ENCODE measurements at places on chromosomes 16 and 17.

- H3K27ac ChIP-seq = no peak overlapping the region
- H3K4me3 ChIP-seq = no peak overlapping the region
- no peaks in the 10 kb centered on the region for H3K36me3 ChIP-seq
- no peak for DNase-seq
- peaks cover 9% of the 10 kb centered on the region for H3K4me1 ChIP-seq
Observed at GRCh38 chr17:78925662-78926555, 722 bp upstream of the TIMP2 start.

GRCh38 chr17:38465391-38466345 lies 37.4 kb downstream of the ARHGAP23 start:
- no peak overlapping the region for H3K27ac ChIP-seq
- no peaks in the 10 kb centered on the region for H3K27me3 ChIP-seq
- no peak overlapping the region for H3K4me3 ChIP-seq
- no peaks in the 10 kb centered on the region for H3K36me3 ChIP-seq

DNA sequence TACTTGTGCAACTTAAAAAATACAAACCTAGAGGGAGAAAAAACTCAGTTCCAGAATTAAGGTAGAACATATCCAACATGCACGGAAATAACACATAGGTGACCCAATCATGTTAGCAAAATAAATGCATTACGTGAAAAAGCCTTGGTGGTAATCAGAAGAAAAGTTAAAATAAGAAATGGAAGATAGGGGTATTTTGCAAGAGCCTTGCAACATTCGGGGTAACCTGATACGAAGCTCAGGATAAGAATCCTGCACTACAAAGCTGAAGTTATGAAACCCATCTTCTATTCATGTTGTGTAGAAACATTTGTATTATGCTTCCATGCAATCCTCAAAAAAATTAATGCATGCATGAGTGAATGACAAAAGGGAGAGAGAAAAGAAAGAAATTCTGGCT lies 33.1 kb downstream of the CHCT1 start:
- H3K4me3 ChIP-seq = no peak overlapping the region
- no peak for DNase-seq
- H3K36me3 ChIP-seq = peaks cover 8% of the 10 kb centered on the region
- no peaks in the 10 kb centered on the region for H3K27me3 ChIP-seq

DNA sequence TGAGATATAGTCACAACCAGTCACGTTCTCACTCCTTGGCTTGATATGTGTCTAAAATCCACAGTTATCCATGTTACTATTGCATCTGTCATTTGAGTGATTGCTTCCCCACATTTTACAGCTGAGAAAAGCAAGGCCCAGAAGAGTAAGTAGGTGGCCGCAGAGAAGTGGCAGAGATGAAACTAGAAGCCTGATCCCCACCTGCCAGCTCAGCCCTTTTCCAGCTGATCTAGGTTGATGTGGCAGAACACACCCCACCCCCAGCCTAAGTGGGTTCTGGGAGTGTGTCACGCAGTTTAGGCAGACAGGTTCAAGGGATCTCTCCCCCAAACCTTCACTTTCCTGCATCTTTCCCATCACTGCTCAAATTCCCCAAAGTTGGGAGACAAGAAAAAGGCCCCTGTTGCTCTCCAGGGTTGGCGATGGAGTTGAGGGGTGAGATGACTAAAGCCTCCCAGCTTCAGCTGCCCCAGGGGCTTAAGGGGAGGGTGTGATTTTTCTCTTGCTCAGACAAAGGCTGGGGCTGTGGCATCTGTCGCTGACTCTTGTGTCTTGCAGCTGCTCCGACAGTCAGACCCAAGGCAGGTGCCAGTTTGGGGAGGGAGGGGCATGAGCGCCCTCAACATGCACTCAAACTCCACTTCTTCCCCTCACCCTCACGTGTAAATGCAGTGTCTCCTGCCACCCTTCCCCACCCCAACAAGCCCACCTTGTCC lies 48.9 kb upstream of the LHX1 start:
- no peak for DNase-seq
- no peak overlapping the region for H3K4me3 ChIP-seq
- no peak overlapping the region for H3K27ac ChIP-seq
- H3K4me1 ChIP-seq = no peaks in the 10 kb centered on the region
- H3K27me3 ChIP-seq = peaks cover 19% of the 10 kb centered on the region

DNA sequence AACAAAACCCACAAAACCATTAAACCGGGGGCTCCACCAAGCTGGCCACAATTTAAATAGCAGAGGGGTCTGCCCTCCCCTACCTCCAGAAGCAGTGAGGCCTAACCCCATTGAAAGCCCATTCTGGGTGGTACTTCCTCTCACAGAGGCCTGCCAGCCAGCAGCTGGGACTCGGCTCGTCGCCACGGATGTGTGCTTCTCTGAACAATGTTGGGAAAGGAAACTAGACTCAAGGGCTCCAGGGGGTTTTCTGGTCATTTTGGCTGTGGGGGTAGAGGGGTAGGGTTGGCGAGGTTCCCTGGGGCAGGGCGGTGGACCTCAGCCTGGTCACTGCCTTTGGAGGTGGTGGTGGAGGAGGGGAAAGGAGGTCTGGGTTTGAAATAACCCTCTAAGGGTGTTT lies 4.7 kb upstream of the PLCG2 start:
- H3K27me3 ChIP-seq = no peaks in the 10 kb centered on the region
- no peak overlapping the region for H3K27ac ChIP-seq
- no peak for DNase-seq
- H3K4me3 ChIP-seq = no peak overlapping the region

DNA sequence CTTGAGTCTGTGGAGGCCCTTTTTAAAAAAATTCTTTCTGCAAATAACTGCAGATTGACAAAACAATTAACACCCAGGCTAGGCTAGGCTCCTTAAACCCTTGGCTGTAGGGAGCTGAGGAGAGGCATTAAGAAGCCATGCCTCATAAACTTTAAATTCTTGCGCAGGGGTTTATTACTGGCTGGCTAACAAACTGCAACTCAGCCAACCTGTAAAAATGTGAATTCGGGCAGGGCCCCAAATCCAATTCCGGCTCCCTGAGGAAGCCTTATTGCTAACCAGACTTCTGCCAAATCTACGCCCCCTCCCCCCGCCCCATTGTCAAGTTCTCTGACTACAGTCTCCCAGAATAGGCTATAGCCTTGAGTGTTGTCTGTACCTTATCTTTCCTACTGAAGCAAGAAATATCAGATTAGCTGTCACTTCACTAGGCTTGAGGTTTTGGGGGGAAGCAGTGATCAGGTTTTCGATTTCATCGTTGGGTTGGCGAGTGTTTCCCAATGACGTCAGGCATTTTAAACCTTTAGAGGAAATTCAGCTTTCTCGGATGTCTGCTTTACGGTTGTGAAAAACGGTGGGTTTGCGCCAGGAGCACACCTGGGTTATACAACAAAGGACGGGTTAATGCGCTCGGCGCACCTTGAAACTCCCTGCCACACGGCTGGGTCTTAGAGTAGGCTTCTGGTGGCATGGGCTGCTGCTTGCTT lies 2.0 kb downstream of the CDH3 start:
- peaks cover 5% of the 10 kb centered on the region for H3K4me1 ChIP-seq
- no peaks in the 10 kb centered on the region for H3K36me3 ChIP-seq
- no peak overlapping the region for H3K4me3 ChIP-seq
- H3K27me3 ChIP-seq = peaks cover 23% of the 10 kb centered on the region
- H3K27ac ChIP-seq = no peak overlapping the region
- DNase-seq = no peak

GRCh38 chr16:59909262-59909661 lies 1175.1 kb upstream of the GOT2 start:
- H3K36me3 ChIP-seq = peaks cover 6% of the 10 kb centered on the region
- H3K27ac ChIP-seq = no peak overlapping the region
- no peaks in the 10 kb centered on the region for H3K4me1 ChIP-seq
- DNase-seq = no peak
- H3K4me3 ChIP-seq = no peak overlapping the region
- H3K27me3 ChIP-seq = no peaks in the 10 kb centered on the region

DNA sequence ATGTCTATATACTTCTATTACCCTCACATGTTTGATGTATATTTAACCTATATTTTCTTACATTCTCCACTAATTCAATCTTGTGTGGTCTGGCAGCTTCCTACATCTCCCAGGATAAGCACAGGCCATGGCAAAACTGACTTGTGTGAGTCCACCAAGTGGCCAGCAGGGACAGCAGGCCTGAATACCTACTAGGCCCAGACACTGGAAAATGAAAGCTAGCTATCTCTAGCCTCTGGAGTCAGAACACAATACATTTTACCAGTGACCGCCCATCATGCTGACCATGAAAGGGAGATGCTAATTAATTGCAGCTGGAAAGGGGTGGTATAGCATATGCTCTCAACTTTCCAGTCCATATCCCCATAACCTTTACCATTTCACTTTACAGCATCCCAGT lies 132.3 kb downstream of the PCTP start:
- no peak for DNase-seq
- no peaks in the 10 kb centered on the region for H3K36me3 ChIP-seq
- H3K4me1 ChIP-seq = no peaks in the 10 kb centered on the region
- no peak overlapping the region for H3K4me3 ChIP-seq
- no peak overlapping the region for H3K27ac ChIP-seq

GRCh38 chr16:82936941-82937551 lies 310.3 kb downstream of the CDH13 start:
- H3K36me3 ChIP-seq = peaks cover 26% of the 10 kb centered on the region
- H3K4me3 ChIP-seq = peak overlapping the region; percentile 28
- DNase-seq = no peak
- H3K4me1 ChIP-seq = peaks cover 35% of the 10 kb centered on the region
- H3K27me3 ChIP-seq = no peaks in the 10 kb centered on the region

- H3K4me1 ChIP-seq = no peaks in the 10 kb centered on the region
- no peaks in the 10 kb centered on the region for H3K36me3 ChIP-seq
- no peaks in the 10 kb centered on the region for H3K27me3 ChIP-seq
- H3K4me3 ChIP-seq = no peak overlapping the region
Observed at GRCh38 chr17:71905376-71906031, 215.3 kb upstream of the SOX9 start.

GRCh38 chr16:10992112-10992511 lies 47.7 kb downstream of the CLEC16A start:
- H3K36me3 ChIP-seq = peaks cover 18% of the 10 kb centered on the region
- peak overlapping the region; percentile 79 for H3K4me3 ChIP-seq
- H3K27ac ChIP-seq = peak overlapping the region; percentile 89
- H3K4me1 ChIP-seq = peaks cover 80% of the 10 kb centered on the region
- H3K27me3 ChIP-seq = no peaks in the 10 kb centered on the region

GRCh38 chr17:50476545-50477315 lies 1.9 kb upstream of the RSAD1 start:
- H3K27me3 ChIP-seq = peaks cover 3% of the 10 kb centered on the region
- H3K4me1 ChIP-seq = peaks cover 19% of the 10 kb centered on the region
- DNase-seq = peak; percentile 16
- no peak overlapping the region for H3K4me3 ChIP-seq
- H3K36me3 ChIP-seq = no peaks in the 10 kb centered on the region
- no peak overlapping the region for H3K27ac ChIP-seq

DNA sequence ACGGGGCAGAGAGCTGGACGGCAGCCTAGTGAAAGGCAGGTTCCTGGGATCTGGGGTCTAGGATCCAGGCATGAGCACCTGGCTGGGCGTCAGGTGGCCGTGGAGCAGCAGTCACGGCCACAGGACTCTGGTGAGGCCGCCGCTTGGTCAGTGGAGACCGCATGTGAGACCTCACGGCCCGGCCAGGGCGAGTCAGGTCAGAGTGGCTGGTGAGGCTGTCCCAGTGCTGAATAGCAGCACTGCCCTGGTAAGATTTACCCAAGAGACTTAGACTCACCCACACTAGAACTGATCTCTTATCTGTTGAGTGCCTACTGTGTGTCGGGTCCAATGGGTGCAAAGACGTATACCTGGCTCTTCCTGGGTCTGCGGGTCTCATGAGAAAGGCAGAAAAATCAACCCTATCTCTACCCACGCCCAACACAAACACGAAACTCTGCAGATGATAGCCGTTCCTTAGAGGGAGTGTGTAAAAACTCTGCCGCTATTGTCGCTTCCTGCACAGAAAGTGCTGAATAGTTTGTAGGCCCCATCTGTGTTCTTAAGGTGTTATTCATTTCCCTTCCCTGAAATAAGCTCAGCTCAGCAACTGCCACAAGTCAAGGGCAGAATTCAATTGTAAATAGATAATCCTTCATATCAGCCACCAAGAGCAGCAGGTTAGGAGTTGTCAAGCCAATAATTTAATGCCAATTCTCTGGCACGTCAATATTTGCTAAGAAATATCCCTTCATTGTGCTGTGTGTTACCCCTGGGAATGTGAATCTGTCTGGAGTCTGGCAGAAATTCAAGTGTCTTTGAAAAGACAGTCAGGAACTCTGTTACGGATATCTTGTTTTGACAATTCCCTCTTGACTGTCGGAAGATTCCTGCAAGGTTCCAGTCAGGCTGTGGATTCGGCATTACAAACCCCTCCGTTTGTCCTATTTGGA lies 240.0 kb downstream of the NTN1 start:
- H3K27me3 ChIP-seq = no peaks in the 10 kb centered on the region
- no peaks in the 10 kb centered on the region for H3K36me3 ChIP-seq
- no peak for DNase-seq
- H3K4me1 ChIP-seq = peaks cover 11% of the 10 kb centered on the region
- no peak overlapping the region for H3K27ac ChIP-seq

DNA sequence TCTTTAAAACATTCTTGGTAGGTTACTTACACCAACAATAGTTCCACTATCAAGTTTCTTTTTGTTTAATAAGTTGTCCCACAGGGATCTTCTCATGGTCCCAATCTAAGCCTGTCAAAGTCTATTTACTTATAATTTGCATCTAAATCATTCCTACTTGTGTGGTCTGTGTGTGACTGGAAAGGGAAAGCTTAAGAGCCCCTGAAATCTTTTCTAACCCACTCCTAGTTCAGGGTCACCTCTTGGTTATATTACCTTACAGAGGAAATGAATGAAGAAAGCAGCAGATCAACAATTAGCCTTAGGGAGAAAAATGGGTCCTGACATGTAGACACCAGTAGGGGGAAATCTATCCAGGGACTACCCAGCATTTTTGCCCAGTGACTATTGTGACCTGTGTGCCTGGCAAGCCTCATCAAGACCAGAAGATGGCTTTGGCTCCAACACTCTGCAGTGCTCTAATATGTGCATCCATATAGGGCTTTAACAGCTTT lies 110.4 kb upstream of the HAS3 start:
- no peaks in the 10 kb centered on the region for H3K27me3 ChIP-seq
- no peak overlapping the region for H3K4me3 ChIP-seq
- DNase-seq = no peak
- no peaks in the 10 kb centered on the region for H3K36me3 ChIP-seq

DNA sequence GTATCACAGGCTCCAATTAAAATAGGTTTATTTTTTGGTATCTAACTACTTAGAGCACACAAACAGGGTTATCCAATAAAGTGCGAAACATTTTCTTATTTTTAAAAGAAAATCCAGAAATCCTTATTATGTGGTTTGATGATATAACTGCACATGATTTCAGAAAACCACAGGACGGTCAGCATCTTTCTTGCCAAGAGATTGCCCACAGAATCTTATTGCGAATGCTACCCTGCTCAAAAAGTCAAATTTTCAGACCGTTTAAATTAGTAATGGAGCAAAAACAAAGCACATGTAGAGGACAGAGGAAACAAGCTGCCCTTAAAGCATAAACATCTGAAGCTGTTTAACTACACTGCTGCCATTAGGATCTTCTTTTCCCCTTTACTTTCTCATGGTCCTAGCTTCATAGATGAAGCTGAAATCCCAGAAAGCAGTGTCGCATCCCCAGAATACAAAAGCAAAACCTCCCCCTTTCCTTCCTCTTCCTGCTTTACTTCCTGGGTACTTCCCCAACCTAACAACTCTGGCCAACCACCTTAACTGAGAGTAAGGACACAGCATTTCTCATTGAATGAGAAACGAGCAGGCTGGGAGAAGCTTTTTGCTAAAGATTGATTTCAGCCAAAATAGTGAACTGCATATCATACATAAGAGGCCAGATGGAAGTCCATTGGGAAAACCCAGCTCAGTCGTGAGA lies 43.7 kb downstream of the CMTM4 start:
- peaks cover 2% of the 10 kb centered on the region for H3K27me3 ChIP-seq
- no peaks in the 10 kb centered on the region for H3K36me3 ChIP-seq
- no peak for DNase-seq
- H3K27ac ChIP-seq = no peak overlapping the region
- H3K4me3 ChIP-seq = no peak overlapping the region
- H3K4me1 ChIP-seq = peaks cover 15% of the 10 kb centered on the region

All from natural killer cell treated with Interleukin-12 subunit alpha and Interleukin-12 subunit beta and Interleukin-15 and Interleukin-18, amount 100 ng/mL, for 72 hours (primary cell).